Stimulated activated CD8-positive, alpha-beta memory T cell treated with anti-CD3 and anti-CD28 coated beads, Interleukin-4, amount 100 ng/mL, for 1 hour (primary cell): ENCODE measurements at places on chromosomes 7 and 10.

GRCh38 chr10:105514106-105514505 lies 873.0 kb downstream of the SORCS3 start:
- DNase-seq: no peak

DNA sequence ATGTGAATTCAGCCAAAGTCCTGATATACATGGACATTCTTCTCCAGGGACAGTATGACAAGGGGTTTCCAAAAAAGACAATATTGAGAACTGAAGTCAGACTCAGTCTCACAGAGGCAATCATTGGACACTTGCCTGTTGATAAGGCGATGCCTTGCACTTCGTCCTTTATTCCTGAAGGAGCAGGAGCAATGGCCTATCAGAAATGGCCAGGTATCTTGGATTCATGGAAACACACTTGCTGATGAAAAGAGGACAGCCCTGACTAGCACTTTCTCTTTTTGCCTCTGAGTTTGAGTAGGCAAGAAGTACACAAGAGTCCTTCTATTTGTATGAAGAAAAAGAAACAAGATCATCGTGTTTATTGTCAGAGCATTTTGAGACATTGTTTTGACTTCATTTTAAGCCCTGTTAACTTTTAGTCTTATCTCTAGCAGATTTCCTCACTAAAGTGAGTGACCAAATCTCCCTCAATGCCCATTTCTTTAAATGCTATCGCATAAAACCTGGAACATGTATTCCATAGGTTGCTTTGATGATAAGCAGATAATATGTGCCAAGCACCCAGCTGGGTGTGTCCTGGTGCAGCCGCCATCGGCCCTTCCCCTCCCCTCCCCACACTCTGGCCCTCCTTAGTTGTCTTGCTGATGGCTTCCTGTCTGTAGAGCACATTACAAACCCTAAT lies 26.6 kb downstream of the ST8SIA6 start:
- DNase-seq: no peak

- no peak for DNase-seq
These were observed 96.3 kb upstream of the NEBL start for GRCh38 chr10:20993389-20993788.

DNA sequence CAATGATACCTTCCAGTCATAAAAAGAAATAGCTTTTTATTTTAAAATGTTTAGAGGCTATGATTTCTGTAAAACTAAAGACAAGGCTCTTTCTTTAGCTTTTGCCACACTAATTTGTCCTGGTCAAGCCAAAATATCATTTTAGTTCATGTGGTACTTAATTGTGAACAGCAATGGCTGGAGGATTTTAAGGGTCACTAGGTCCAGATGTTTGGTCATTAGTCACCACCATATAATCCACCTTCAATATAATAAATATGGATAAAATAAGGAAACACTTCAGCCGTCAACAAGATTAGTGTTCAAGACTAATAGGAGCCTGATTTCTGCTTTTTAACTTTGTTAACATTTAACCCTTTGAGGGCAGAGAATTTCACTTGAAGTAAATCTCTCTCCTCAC lies 50.0 kb upstream of the HGF start:
- no peak for DNase-seq

- no peak for DNase-seq
These were observed 171.0 kb downstream of the SEM1 start for GRCh38 chr7:96538632-96539031.

DNA sequence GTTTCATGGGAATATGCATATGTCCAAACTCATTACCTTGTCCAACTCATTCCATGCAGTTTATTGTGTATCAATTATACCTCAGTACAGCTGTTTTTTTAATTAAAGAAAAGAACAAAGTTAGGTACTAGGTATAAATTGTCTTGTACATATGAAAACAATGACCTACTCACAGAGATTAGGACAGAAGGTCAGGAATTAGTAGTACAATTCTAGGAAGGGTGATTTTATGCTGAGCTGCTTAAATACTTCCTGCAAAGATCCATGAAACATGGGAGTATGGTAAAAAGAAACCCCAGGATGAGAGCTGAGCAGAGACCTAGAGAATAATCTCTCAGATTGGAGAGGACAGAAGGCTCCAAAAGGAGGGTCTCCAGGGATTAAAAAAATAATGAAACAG lies 13.8 kb upstream of the KDM7A start:
- no peak for DNase-seq

- no peak for DNase-seq
These were observed 46.6 kb downstream of the MAD1L1 start for GRCh38 chr7:2186166-2186565.
